ENCODE measurements at places on chromosomes 12 and 14.

DNA sequence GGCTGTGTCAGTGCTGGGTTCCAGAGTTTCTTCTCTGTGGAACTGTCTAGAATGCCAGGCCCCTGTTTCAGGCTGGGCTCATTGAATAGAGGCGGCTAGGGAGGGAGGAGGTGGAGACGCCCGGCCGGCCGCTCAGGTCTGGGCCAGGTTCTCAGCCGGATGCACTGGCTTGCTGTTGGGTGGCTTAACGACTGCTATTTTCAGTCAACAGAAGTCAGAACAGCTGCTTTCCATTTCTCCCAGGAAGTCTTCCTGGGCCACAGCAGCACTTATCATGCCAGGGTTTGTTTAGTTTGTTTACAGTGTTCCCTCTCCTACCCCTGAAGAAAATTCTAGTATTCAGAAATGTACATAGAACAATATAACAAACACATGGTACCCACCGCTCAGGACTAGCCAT, 26.0 kb upstream of the VPS37B start:
- DNase-seq: no peak

GRCh38 chr12:87794854-87795253, 234.3 kb downstream of the C12orf50 start:
- DNase-seq: no peak

DNA sequence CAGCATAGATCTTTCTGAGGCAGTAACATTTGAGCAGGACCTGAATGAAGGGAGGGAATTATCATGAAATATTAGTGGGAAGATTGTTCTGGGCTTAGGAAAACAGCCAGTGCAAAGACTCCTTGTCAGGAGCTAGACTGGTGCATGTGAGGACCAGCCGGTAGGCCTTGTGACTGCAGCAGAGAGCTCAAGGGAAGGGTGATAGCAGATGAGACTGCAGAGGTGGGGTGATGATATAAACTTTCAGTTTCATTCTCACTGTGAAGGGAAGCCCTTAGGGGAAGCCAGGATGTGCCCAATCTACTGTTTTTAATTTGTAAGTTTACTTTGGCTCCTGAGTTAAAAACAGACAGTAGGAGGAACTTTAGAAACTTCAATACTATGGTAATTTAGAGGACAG, 12.4 kb downstream of the IL22 start:
- no peak for DNase-seq

DNA sequence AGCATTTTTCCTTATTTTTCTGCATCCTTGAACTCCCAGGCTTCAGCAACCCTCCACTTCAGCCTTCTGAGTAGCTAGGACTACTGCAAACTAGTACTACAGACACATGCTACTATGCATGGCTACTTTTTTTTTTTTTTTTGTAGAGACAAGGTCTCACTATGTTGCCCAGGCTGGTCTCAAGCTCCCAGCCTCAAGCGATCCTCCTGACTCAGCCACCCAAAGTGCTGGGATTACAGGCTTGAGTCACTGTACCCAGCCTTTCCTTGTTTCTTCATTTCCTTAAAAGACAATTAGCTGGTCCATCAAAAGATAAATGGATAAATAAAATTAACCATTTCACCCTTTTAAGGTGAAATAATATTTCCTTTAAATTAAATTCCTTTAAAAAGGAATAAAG, 205.8 kb downstream of the SPTSSA start:
- DNase-seq: no peak

GRCh38 chr12:54046809-54047159, 6.9 kb upstream of the HOXC4 start:
- no peak for DNase-seq

DNA sequence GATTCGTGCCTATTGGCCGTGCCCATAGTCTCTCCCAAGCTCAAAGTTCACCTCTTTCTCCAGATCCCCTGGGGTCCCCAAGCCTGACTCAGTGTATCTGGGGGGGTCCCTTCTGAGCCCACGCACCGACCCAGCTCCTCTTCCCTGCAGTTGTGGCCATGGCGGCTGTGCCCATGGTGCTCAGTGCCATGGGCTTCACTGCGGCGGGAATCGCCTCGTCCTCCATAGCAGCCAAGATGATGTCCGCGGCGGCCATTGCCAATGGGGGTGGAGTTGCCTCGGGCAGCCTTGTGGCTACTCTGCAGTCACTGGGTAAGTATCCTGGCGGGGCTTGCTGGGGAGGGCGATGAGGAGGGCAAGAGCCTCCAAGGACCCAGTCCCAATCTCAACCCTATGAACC, 5.1 kb downstream of the IFI27 start:
- no peak for DNase-seq

- no peak for DNase-seq
Observed at GRCh38 chr12:115149685-115150378, 465.9 kb upstream of the TBX3 start.

DNA sequence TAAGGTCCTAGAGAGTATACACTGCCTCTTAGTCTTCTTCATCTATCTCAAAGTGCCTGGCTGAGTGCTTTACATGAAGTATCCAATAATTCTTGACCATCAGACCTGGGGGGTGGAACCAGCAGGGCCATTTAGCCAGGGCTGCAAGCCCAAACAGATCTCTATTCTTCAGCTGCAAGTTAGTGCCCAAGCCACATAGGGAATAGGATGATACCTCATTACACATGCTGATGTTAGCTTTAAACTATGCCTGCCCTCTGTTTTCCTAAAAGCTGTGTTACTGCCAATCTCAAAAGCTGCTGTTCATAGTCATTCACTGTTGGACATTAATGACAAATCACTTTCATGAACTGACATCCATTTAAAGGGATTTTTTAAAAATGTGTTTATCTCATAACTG, 16.7 kb upstream of the IFNG start:
- DNase-seq: no peak

- no peak for DNase-seq
Observed at GRCh38 chr14:101982621-101983020, 18.2 kb downstream of the DYNC1H1 start.
